ENCODE measurements at places on chromosomes 5 and 9. TPM values are rescaled to one million over a fixed set of nuclear protein-coding genes. Genes with fewer than 3 reads are reported as not detected.

Gene ANGPTL2
- 0.07 TPM for total RNA-seq

Gene KIF2A
- total RNA-seq, result 176 TPM

Gene HRCT1
- total RNA-seq, result not detected

Gene FCN1
- total RNA-seq, result not detected

Gene LRRC14B
- not detected for total RNA-seq

Gene IFNA4
- not detected for total RNA-seq

Gene ARL14EPL
- not detected for total RNA-seq

Gene SLC23A1
- total RNA-seq, result 4.0 TPM

Gene TTC23L
- not detected for total RNA-seq

Gene SGCD
- total RNA-seq, result not detected

Gene ARHGEF37
- total RNA-seq, result 0.47 TPM

Gene ESM1
- 0.27 TPM for total RNA-seq

Gene BAAT
- total RNA-seq, result not detected

Gene JADE2
- total RNA-seq, result 104 TPM

Gene CFAP90
- total RNA-seq, result not detected

Gene GLRA1
- total RNA-seq, result not detected

Gene MUSK
- not detected for total RNA-seq

Gene PCDHA8
- not detected for total RNA-seq

Gene ANKRD55
- 7.5 TPM for total RNA-seq

Gene ALG2
- 42.1 TPM for total RNA-seq

Gene NRARP
- total RNA-seq, result 1.5 TPM

Gene PRELID2
- total RNA-seq, result 2.0 TPM

Gene OBP2B
- total RNA-seq, result not detected

Gene OLFML2A
- total RNA-seq, result not detected

Gene DND1
- total RNA-seq, result 3.9 TPM

Gene SLC25A2
- total RNA-seq, result 0.56 TPM

Gene CYLC2
- total RNA-seq, result not detected

Data from T-helper 1 cell treated with Interleukin-12 subunit alpha and Interleukin-12 subunit beta and Interleukin-4 antibody, amounts not matched to agents 30 ng/mL and 1 ng/mL, for 36 hours (primary cell).